Stimulated activated CD8-positive, alpha-beta memory T cell treated with anti-CD3 and anti-CD28 coated beads, Interleukin-2, amount 100 ng/mL, for 48 hours (primary cell): ENCODE measurements at places on chromosomes 11 and 22.

- DNase-seq, result no peak
Observed at GRCh38 chr11:72116019-72116755, 3.7 kb upstream of the ANAPC15 start.

GRCh38 chr11:70078095-70078780 is at the start of gene ANO1:
Gene ANO1 (plus strand): TSS chr11:70078317. CDS start chr11:70078607, 290 bp downstream.
- DNase-seq, result no peak

- DNase-seq, result no peak
Observed at GRCh38 chr11:82864268-82864667, 36.0 kb downstream of the PRCP start.

DNA sequence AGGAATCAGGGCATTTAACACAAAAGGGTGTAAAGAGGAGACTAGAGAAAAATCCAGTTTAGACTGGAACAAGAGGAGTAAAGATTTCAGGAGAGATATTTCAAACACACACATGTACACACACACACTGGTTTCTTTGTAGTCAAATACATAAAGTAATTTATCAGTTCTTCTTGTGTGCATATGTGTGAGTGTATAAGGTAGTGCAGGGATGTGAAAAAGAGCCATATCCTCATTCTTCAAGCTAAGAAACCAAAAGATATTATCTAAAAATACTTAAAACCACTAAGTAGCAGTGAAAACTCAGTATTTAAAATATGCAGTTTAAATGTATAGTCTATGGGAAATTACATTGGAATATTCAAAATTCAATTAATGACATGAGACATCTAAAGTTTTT is 52.5 kb upstream of the CARD18 start:
- no peak for DNase-seq

- no peak for DNase-seq
Observed at GRCh38 chr22:47997052-47997590, 1234.7 kb downstream of the TBC1D22A start.
